Kidney epithelial cell (primary cell): ENCODE measurements at places on chromosomes 4 and X. TPM values are rescaled to one million over a fixed set of nuclear protein-coding genes. Genes with fewer than 3 reads are reported as not detected.
A peak's percentile ranks its signal among the peaks of the same experiment; 100 is the strongest.

GRCh38 chr4:39608451-39608850 lies 30.2 kb downstream of the SMIM14 start:
- no peak for DNase-seq

DNA sequence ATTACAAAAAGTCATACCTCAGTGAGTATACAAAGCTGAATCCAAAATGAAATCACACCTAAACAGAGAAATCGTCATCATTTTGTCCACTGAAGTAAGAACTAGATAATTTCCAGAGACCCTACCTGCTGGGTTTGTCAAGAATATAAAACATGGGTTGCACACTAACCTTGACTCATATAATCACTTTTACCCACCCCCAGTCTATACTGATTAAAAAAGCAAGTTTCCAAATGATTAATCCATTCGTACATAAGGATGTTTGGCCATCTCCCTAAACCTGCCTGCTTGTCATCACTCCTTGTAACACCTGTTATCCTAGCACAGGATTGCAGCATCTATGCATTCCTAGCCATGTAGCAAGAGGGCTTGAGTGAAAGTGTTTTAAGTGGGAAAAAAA lies 4.7 kb downstream of the RAP2C start:
- no peak for DNase-seq

- no peak for DNase-seq
Observed at GRCh38 chr4:88522702-88523324, 763 bp downstream of the PYURF start.

DNA sequence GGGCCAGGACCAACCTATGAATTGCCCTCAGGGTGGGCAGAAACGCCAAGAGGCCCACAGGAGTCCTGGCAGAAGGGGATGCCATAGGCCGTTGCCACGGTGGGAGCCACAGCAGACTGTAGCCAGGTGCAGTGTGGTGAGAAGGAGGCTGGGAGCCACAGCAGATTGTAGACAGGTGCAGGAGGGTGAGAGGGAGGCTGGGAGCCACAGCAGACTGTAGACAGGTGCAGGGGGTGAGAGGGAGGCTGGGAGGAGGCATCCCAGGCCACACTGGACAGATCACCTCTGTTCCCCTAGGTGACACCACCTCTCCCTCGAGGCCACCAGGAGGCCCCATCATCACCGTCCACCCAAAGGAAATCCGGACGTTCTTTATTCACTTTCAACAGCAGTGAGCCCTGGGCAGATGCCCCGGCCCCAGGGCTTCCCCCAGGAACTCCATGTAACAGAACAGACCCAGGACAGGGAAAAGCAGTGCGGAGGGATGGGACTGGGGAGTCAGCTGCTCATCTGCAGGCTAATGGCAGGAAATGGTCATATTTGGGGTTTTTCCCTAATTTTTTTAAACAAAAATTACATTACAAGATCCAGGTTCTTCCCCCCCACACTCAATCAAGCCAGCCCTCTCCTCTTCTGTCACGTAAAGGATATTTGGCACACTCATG lies 19.5 kb upstream of the MRFAP1 start:
- DNase-seq: no peak

- DNase-seq: peak; percentile 74
Observed at GRCh38 chr4:149997881-149998421, 80.3 kb upstream of the DCLK2 start.

DNA sequence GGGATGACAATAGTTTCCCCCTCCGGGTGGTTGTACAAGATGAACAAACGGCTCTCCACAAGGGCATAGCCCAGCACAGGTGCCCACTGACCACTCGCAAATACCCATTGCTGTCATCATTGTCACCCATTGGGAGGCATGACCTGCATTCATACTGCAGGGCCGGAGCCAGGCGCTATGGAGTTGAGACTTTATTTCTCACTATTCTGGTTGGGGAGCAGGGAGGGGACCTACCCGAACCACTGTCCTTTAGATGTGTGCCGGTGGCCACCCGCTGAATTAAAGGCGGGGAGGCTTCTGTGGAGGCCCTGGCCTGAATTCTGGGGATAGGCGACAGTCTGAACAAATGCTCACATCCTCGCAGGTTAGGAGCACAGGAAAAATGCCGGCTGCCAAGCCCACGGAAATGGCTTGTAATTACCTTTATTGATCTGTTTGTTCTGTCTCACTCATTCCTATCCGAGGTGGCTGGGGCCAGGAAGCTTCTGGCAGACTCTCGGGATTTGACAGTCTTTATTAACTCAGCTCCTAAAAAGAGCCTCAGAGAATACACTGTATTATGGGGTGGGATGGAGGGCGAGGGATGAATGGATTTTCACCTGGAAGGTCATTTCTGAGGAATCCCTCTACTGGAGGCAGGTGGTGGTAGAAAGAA lies 125.1 kb upstream of the PSAPL1 start:
- DNase-seq: no peak

DNA sequence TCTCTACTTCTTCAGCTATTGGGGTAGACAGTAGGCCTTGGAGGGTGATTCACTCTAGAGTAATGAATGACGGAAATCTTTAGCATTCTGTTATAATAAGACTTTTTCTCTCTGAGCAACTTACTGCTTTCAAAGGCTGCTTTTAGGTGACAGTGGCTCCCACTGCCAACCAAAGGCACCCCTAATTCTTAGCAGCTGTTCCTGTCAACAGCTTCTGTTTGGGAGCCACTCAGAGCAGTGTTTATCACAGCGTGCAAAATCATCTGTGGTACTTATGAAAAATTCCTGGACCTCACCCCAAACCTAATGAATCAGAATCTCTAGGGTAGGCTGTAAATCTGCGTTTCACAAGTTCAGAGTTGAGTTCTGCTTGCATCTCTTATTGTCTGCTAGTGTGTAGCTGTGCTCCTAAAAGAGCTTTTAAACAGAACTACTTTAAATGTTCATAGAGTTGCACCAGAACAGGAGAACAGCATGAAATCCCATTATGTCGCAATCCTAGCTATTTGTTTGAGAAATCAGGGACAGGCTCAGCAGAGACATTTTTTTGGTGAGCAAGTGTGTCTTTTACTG lies 52.8 kb upstream of the POU4F2 start:
- no peak for DNase-seq

The WAS gene
- total RNA-seq: 2.2 TPM in 1 of 2 replicates, not detected in the other

The PLA2G12A gene
- 28.2 and 70.2 TPM in 2 replicates for total RNA-seq
